ENCODE measurements at places on chromosomes 7 and 10.

DNA sequence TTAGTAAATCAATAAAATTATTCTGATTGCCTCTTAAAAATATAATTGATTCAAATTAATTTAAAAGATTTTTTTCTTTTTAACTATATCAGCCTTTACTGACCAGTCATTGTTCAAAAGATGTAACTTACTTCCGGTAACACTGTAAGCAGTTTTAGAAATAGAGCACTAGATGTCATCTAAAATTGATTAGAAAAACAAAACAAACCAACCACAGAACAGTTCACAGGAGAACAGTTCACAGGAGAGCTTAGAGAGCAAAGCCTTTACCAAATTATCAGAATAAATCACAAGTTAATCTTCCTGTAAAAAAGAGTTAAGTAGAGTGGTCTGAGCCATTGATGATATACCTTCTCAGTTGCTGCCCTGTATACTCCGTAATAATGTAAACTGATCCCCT is 133.3 kb upstream of the DGKB start:
- no peak for DNase-seq

GRCh38 chr7:140230861-140231770 is 54.3 kb upstream of the KDM7A start:
- DNase-seq = peak; percentile 37

DNA sequence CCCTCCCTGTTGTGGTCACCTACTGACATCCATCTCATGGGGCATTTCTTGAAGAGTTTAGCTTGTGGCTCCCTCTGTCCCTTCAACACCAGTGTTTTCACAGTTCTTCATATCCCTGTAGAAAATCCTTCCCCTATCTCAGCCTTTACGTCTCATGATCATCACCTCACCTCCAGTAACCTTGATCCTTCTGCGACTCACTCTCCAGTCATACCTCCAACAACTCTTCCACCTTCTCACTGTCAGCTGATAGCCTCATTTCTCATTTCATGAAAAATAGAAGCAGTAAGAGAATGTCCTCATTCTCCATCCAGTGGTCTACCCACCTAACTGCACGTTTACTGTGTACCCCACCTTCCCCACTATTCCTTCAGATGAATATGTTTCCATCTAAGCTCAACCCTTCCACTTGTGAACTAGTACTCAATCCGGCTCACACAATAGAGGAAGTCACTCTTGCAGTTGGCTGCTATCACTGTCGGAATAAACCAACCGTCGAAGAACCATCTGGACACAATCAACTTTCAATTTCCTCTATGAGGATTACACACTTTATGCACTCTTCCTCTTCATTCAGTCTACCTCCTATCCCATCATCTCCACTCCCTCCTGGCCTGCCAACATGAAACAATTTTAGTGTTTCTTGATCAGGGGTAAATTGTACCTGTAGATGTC is 256.0 kb downstream of the AHR start:
- DNase-seq = no peak

- peak; percentile 91 for DNase-seq
These were observed 45.6 kb upstream of the SUN1 start for GRCh38 chr7:786472-787255.

DNA sequence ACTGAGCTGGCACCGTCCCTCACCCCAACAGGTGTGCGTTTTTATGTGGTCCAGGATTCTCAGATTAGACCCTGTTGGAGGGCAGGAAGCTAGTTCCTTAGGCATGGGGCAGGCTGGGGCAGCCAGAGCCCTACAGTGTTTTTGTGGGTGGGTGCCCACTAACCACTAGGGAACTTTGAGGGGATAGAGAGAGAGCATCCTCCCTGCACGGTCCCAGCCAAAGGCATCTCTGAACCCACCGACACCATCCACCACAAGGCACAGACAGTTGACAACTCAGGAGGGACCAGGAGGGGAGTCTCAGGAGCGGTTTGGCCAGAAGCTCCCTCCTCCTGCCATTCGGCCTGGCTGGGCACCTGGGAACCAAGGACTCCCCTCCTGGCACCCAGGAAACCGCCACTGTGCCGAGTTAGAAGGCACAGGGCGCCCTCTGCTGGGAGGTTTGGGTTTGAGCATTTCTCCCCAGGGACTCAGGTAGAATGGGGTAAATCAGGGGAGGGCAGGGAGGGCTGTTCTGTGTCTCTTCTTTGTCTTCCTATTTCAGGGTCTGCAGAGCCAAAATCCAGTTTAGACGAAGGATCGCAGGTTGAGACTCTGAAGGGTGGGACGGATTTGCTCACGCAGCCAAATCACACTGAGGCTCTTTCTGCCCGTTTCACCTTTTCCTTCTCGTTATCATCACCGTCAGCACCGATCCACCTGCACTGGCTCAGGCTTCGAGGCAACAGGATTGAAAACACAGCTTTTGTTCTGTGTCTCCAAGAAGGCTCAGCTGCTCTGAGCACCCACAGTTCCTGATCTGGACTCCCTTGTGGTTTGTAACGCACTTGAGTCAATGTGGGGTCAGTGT is 84.8 kb upstream of the COL13A1 start:
- DNase-seq = peak; percentile 69

- DNase-seq = no peak
These were observed 72.0 kb upstream of the FAM20C start for GRCh38 chr7:120164-120991.

DNA sequence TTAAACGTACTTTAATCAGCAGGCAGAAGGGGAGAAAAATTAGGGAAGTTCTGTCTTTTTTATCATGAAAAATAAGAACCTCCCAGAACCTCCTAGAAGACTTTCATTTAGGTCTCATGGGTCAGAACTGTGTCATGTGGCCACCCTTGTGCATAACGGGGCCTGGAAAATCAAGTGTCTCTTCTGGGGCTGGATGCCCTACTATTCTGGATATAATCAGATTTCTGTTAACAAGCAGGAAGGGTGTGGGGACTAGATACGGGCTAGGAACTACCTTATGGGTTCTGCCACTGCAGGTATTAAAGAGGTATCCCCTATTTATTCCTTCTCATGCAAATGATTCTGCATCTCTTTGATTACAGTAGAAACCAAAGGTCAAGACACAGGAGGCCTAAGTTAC is 14.1 kb downstream of the LANCL2 start:
- no peak for DNase-seq

DNA sequence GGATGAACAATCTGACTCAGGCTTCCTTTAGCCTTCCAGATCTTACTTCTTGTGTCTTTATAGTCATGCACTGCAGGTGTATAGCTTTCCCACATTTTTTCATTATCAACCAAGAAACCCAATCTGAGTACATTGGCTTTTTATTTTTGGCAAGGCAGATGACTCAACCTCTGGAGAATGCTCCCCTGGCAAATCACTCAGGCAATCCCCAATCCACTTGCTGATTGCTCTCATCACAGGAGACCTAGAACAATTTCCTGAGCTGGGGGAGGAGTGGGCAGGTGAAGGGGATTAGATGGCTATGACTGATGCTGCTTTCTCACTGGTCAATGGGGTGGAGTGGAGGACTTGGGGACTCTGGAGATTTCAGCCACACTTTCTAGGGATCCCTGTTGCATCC is 134.4 kb downstream of the SLC16A9 start:
- DNase-seq = no peak

GRCh38 chr10:125629758-125630376 is 53.1 kb downstream of the TEX36 start:
- no peak for DNase-seq

DNA sequence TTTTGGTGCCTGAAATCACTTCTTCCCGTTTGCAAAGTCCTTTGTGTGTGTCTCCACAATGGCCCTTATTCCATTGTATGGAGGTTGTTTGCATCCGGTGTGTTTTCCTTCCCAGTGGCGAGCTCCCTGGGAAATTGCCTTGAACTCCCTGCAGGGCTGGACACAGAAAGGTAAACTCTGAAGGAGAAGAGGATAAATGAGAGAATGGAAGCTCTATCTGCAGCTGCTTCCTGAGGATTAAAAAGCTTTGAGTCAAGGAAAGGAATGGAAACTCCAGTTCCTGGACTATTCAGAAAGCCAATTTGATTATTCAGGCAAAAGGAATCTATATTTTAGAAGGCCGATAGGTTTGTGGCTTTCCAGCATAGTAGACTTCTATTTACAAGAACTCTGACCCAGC is 4.4 kb upstream of the GRK5 start:
- no peak for DNase-seq

GRCh38 chr10:53325066-53325465 is 552.5 kb upstream of the MBL2 start:
- DNase-seq = no peak

- no peak for DNase-seq
These were observed 64.7 kb upstream of the SH2B2 start for GRCh38 chr7:102221961-102222360.

DNA sequence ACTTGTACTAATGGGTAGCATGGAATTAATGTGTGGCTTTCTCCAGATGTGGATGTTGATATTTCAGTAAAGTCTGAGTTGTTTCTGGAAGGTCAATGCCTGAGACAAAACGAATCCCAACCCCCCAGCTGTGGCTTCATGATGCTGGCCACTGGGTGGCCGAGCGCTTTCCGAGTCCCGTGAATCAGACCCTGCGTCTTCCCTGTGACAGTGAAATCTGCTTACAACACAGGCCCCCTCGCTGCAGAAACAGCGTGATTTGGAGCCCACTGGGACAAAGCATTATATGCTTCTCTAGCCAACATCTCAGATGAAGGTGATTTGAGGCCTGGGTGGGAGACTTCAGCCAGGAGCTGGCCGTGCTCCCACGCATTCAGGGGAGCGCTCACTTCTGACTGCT is 124.7 kb downstream of the WDR37 start:
- no peak for DNase-seq

DNA sequence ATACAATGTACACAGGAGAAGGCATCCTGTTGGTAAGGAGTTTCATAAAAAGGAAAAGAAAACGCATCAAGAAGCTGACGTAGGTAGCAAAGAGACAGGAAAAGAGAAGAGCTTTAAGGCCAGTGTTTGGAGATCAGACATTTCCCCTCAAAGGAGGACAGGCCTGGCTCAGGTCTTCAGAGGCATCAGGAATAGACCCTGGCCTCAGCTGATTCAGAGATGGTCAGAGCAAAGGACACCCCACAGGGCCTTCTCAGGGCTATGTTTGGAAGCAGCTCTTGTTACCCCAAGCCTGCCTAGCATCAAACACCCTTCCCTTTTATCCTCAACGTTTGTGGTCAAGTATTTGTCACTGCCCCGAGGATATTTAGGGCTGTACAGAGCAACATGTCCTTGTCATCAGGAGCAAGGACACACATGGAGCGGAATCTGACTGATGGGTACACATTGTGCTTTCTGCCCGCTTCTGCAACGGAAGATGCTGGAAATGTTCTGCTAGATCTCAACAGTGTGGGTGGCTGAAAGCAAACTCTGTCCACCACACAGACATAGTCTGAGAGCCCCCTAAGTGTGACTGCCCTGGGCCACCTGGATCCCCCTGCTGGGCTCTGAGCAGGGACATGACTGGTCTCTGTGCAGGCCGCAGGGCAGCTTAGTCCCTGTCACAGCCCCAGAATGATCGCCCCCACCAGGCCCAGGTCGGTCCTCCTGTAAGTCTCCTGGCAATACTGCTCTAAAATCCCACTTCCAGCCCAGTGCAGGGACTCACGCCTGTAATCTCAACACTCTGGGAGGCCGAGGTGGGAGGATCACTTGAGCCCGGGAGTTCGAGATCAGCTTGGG is 1.0 kb upstream of the ZDHHC4 start:
- DNase-seq = no peak

DNA sequence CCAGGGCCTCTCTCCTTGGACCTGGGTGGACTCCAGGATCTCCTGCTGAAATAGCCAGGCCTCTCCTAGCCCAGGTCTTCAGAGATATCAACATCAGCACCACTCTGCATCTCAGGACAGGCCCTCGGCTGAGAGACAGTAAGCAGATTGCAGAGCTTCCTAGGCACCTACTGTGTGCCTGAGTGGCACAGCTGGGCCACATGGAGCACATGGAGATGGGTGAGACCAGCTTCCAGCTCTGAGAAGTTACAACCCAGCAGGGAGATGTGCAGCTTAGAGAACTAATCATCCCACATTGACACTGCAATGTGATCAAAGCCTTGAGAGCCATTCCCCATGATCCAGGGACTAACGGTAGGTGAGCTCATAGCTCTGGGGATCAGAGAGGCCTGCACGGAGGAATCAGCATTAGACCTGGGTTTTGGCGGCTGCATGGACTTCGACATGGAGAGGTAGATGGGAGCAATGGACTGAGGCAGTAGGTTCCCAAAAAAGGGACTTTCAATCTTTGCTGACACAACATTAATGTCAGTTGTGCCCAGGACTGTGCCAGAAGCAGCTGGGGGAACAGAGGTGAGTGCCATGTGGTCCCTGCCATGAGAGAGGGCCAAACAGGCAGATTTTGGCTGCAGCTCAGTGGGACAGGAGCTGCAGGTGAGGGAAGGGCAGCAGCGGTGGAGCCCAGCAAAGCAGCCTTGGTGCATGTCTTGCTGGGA is 76.0 kb upstream of the LEP start:
- DNase-seq = no peak

DNA sequence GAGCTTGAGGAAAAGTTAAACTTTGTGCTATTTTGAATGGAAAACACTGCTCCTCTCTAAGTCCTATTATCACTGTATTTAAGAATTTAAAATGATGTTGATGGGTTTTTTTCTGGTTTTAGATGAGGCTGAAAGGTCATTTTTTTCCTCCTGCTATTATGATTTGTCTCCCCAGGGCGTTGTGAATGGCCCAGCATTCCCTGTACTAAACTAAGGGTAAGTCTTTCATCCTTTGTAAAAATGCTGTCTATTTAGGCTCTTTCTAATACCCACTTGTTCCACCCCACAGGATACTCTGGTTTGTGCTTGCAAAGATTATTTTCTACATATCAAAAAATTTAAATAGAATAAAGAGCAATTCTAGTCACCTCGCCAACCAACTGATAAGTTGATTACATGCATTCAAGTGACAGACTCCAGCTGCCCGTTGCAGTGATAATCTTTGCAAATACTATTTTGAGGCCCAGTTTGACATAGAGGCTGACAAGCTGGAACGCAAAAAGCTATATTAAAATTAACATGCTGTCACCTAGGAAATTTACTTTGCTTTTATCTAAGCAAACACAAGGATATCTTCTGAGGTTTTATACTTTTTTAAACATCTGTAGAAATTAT is 222.3 kb upstream of the TMEM229A start:
- no peak for DNase-seq

GRCh38 chr7:112410092-112410491 is 40.2 kb upstream of the IFRD1 start:
- no peak for DNase-seq

DNA sequence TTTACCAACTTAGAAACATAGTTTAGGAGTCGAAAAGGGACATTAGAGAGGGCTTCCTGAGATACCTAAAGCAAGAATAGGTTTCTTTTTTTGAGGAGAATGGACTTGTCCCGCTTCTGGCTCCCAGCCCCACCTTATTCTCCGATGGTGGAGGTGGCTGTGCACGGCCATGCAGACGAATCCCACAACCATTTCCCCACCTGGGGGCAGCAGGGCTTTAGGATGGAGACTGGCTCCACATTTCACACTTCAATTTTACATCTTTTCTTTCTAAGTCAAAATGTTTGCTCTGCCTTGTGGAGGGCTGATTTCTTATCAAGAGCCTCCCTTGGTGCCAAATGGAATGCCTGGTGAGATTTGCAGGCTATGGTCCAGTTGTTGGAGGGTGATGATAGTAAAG is 118.5 kb downstream of the GLRX3 start:
- DNase-seq = no peak

- DNase-seq = no peak
These were observed 264.7 kb downstream of the PAXIP1 start for GRCh38 chr7:154738216-154738615.

- no peak for DNase-seq
These were observed 119.1 kb downstream of the TFEC start for GRCh38 chr7:115911465-115911864.

- no peak for DNase-seq
These were observed 2.6 kb downstream of the MET start for GRCh38 chr7:116674508-116675173.

GRCh38 chr10:74380795-74381194 is 229.8 kb downstream of the ADK start:
- no peak for DNase-seq

- no peak for DNase-seq
These were observed 49.7 kb upstream of the HECTD2 start for GRCh38 chr10:91360461-91360860.
